ENCODE measurements at places on chromosomes 2 and 18.

GRCh38 chr2:62441421-62441820 is 64.6 kb downstream of the TMEM17 start:
- no peak for DNase-seq

DNA sequence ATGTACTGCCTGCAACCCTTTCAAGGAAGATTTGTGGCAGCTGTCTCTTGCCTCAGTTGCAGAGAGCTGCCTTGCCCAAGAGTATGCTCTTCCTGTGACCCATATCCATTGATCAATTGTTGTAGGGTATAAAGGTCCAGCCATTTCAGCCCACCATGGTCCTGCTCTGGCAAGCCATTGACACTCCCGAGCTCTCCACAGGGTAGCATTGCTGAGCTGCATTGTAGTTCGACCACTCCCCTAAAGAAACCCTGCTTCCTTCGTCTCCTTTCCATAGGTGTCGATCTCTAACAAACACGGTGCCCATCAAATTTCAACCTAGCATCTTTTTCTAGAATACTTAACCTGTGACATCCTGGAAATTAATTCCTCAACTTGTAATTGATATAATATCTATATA is 104.9 kb upstream of the NDUFV2 start:
- DNase-seq = no peak

DNA sequence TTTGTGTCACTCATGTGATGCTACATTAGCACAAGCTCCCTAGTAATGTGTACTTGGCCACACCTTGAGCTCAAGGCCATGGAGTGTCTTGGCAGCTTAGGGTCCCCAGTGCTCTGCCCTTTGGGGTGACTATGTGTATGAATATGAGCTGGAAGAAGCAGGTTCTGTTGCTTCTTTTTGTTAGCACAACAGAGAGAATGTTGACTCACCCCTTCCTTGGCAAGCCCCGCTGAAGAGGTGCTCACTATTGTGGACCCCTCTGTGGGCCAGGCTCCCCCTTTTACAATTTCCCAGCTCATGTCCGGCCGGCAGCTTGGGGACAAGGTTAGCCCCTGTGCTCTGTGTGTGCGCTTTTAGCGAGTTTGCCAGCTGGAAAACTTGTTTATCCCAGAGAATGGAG is 48.1 kb downstream of the DGKD start:
- DNase-seq = no peak

GRCh38 chr2:222255090-222255489 is 43.7 kb downstream of the PAX3 start:
- DNase-seq = no peak

DNA sequence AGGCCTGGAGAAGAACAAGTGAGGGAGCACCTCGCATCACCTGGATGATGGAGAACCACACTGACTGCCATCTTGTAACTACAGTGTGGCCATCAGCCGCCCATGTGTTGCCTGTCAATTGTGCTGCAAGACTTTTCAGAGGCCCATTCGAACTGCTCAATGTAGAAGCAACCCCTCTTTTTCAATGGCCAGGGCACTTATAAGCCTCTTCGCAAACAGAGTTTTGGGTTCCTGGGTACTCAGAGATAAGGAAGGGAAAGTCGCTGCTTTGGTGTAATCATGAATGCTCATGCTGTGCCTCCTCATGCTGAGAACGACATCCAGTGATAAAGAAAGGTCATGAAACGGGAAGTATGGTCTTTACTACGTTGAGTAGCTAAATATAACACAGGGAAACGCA is 143.9 kb upstream of the SLC39A10 start:
- DNase-seq = no peak

- no peak for DNase-seq
These were observed 51.9 kb downstream of the SLC4A1AP start for GRCh38 chr2:27715318-27716210.

- DNase-seq = no peak
These were observed 160.3 kb upstream of the WDSUB1 start for GRCh38 chr2:159446817-159447216.

- DNase-seq = no peak
These were observed 305.8 kb upstream of the GULP1 start for GRCh38 chr2:187985923-187986322.

DNA sequence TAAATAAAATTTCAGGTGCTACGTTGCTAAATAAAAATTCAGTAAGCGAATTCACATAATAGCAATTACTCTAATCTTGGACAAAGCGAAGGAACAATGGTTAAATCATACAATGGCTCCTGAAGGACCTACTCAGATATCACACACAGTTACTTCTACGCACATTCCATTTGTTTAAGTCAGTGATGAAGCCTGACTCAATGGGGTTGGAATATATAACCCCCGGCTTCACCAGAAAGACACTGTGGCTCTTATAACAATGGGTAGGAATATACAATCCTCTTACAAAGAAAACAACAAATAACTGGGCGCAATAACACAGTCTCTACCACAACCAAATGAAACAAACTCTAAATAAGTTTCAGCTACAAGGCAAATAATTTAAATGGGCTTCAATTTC is 349.5 kb downstream of the IRS1 start:
- DNase-seq = no peak

DNA sequence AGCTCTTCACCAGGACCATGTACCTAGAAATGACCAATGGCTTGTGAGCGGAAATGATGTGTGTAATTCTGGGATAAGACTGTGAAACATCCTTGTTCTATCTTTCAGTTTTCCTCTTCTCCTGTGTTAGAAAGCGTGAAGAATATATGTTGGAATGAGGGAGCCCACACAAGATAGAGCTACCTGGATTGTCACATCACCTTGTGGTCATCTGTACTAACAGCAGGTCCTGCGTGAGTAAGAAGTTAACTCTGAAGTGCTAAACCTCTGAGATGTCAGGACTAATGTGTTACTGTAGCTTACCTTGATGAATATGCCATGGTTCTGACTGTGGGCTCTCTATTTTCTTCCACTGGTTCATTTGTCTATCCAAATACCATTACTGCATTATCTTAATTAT is 75.6 kb downstream of the FASTKD2 start:
- DNase-seq = no peak

DNA sequence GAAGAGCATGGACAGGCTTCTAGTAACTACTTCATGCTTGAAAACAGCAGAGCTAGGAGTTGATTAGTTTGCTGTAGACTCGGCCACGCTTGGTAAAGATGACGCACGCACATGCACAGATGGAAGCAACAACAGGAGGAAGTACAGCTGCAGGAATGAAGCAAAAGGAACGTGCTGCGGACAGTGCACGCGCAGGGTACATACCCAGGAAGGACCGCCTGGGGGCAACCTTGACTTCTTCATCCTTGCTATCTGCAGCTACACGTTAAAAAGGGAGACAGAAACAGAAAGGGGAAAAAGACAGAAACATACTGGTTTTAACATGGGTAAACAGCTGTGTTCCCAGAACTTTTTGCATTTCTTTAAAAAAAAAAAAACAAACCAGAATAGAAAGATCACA is 17.7 kb downstream of the SLC66A2 start:
- DNase-seq = no peak

- no peak for DNase-seq
These were observed 314.4 kb upstream of the NT5C1B start for GRCh38 chr2:18903750-18904149.

DNA sequence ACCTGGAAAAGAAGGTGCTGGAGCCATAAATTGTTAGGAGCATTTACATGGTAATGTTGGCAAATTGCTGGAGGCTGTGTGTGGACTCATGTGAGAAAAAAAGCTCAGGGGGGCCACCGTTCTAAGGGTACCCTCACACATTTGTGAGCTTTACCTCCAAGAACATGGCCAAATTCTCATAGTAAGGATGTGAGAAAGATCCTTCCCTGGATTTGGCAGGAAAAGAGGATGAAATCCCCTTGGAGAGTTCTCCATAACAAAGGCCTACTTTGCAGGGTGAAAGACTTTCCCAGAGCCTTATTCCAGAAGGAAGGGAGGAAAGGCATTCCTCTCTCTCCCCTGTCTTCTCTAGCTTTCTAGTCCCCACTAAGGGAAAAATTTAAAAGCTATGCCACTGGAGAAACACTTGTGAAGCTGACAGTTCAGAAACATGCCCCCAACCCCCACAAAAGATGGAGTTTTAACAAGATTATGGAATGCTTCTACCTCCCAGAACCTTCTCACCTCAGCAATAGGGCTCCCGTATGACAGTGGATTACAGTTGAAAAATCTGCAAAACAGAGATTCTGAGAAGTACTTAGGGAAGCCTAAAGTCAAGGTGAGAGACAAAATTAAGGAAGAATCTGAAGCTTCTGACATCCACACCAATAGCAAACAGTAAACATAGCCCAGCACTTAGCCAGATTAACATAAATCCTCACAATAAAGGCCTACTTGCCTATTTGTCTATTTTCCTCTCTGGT is 20.2 kb upstream of the ERMN start:
- no peak for DNase-seq

- no peak for DNase-seq
These were observed at the start of gene GPR75 for GRCh38 chr2:53859206-53860181. TSS of gene GPR75 (minus strand) at chr2:53859967. CDS start at chr2:53854756, 5,211 bp downstream.

DNA sequence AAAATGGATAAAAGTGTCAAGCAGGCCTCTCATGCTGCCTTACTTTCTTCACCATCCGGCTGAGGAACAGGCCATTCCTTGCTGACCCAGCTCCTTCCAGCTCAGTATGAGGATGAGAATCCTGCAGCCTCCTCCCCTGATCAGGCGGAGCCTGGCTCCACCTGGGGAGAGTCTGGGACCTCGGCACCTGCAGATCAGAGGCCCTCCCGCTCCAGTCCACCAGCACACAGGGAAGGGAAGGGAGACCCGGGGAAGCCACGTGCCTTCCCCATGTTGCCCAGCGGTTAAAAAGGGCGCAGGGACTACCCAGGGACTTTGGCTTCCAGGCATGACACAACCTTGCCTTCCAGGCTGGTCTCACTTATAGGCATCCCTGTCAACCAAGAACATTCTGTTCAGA is 172.0 kb downstream of the NDUFA10 start:
- no peak for DNase-seq

- no peak for DNase-seq
These were observed 707.6 kb downstream of the SLC4A3 start for GRCh38 chr2:220334871-220335590.

GRCh38 chr2:8487461-8487932 is 194.4 kb upstream of the ID2 start:
- no peak for DNase-seq

GRCh38 chr2:112644155-112644932 is 1.4 kb upstream of the SLC20A1 start:
- DNase-seq = no peak

DNA sequence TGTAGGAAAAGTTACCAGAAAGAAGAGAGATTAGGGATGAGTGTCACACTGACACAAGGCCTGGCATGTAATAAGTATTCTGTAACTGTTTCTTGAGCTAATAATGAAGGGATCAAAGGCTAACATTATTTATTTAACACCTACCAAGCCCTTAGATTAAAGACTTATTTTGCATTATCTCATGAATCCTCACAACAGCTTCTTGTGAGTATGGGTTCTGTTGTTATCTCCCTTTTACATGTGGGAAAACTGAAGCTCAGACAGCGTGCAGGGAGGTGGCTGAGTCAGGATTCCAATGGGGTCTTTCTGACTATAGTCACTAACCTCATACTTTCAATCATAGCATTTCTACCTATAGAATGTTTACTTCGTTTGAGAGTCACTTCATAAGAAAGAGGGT is 79.0 kb upstream of the PROKR1 start:
- DNase-seq = no peak

GRCh38 chr2:41907771-41908207 is 140.0 kb upstream of the PKDCC start:
- no peak for DNase-seq

DNA sequence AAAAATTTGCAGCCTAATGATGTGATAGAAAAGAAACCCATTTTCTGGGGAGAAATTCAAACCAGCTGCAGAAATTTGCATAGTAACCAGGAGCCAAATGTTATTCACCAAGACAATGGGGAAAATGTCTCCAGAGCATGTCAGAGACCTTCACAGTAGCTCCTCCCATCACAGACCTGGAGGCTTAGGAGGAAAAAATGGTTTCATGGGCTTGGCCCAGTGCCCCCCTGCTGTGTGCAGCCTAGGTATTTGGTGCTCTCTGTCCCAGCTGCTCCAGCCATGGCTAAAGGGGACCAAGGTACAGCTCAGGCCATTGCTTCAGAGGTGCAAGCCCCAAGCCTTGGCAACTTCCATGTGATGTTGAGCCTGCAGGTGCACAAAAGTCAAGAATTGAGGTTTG is 352.9 kb downstream of the PLCL1 start:
- no peak for DNase-seq

- DNase-seq = no peak
These were observed 502 bp downstream of the MERTK start for GRCh38 chr2:111898703-111899514.

- no peak for DNase-seq
These were observed 155.9 kb downstream of the NAPG start for GRCh38 chr18:10681581-10682367.

GRCh38 chr2:88092773-88093172 is 25.1 kb downstream of the SMYD1 start:
- no peak for DNase-seq

GRCh38 chr18:13616041-13616440 is 110.3 kb downstream of the FAM210A start:
- DNase-seq = no peak

- DNase-seq = no peak
These were observed 97.1 kb upstream of the RMDN2 start for GRCh38 chr2:37827911-37828511.

- DNase-seq = no peak
These were observed 11.1 kb upstream of the SCG2 start for GRCh38 chr2:223613017-223613950.

- DNase-seq = no peak
These were observed 104.5 kb upstream of the KLHL14 start for GRCh38 chr18:32877371-32877770.

DNA sequence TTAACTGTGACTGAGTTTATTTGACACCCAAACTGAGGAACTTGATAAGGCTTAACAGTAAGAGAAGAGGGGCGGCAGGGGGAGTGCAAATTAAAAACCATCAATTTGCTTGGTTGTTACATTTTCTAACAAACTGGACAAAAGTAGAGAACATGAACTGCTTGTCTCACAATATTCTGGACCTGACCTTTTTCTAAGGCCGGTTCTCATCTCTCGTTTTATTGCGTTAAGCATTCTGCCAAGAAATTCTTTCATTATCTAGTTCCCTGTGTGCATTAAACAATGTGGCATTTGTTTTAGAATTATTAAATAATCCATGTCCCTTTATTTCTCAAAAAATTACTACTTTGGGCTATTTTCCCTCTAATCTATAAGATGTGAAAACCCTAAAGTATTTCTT is 565.2 kb upstream of the PKDCC start:
- DNase-seq = no peak

GRCh38 chr2:161650116-161651015 is 26.1 kb downstream of the SLC4A10 start:
- no peak for DNase-seq

DNA sequence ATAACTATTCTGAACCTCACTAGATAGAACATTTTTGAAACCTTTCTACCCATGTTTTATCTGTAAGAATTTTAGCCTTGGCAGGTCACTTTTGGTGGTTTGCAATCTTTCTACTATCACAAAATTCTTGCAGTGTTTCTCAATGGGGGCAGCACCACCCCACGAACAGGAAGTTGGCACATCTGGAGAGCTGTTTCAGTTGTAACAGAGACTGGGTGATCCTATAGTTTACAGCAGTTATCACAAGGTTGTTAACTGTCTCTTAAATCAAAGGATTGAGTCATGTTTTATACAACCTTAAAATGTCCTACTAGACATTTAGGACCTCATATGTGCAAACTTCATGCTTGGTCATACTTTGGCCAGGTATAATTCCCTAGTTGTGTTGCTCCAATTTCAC is 829.2 kb downstream of the ERBB4 start:
- no peak for DNase-seq

- no peak for DNase-seq
These were observed 246.9 kb upstream of the CYP26B1 start for GRCh38 chr2:72394541-72395070.

- no peak for DNase-seq
These were observed 84.3 kb downstream of the TNS1 start for GRCh38 chr2:217918308-217919024.

All from stimulated activated CD4-positive, alpha-beta T cell treated with anti-CD3 and anti-CD28 coated beads, Interleukin-15, amount 100 ng/mL, for 1 hour (primary cell).